ENCODE measurements at places on chromosomes 7 and 10. TPM values are rescaled to one million over a fixed set of nuclear protein-coding genes. Genes with fewer than 3 reads are reported as not detected.

GRCh38 chr10:112203328-112204076, 19.9 kb upstream of the GPAM start:
- H3K36me3 ChIP-seq, result no peaks in the 10 kb centered on the region
- H3K27ac ChIP-seq, result peak overlapping the region; percentile 42
- no peaks in the 10 kb centered on the region for H3K27me3 ChIP-seq
- H3K4me3 ChIP-seq, result no peak overlapping the region

DNA sequence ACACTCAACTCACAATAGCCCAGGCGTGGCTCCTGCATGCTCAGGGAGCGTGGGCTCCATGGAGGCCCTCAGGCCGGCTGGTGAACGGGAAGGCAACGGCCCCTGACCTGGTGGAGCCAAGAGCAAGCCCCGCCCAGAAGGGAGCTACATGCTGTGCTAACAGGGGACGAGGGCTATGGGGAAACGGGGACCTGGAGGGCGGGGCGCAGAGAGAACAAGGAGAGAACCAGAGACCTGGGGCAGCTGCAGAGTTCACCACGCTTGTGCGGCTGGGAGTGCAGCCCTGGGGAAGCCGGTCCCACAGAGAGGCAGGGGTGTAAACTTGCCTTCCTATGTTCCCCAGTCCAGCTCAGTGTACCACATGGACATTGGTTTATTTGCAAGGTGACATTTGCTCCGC, 69.2 kb upstream of the PPP2R2D start:
- H3K36me3 ChIP-seq, result no peaks in the 10 kb centered on the region
- no peaks in the 10 kb centered on the region for H3K4me1 ChIP-seq
- H3K4me3 ChIP-seq, result no peak overlapping the region
- H3K27me3 ChIP-seq, result no peaks in the 10 kb centered on the region
- H3K27ac ChIP-seq, result no peak overlapping the region

GRCh38 chr10:90947030-90947960, 26.4 kb upstream of the ANKRD1 start:
- H3K4me3 ChIP-seq, result no peak overlapping the region
- H3K4me1 ChIP-seq, result peaks cover 10% of the 10 kb centered on the region
- peak; percentile 40 for DNase-seq
- peak overlapping the region; percentile 60 for H3K27ac ChIP-seq

Gene MCM7
- total RNA-seq, result 310 TPM
